Amniotic stem cell (primary cell): ENCODE measurements at places on chromosomes 2 and 18.

DNA sequence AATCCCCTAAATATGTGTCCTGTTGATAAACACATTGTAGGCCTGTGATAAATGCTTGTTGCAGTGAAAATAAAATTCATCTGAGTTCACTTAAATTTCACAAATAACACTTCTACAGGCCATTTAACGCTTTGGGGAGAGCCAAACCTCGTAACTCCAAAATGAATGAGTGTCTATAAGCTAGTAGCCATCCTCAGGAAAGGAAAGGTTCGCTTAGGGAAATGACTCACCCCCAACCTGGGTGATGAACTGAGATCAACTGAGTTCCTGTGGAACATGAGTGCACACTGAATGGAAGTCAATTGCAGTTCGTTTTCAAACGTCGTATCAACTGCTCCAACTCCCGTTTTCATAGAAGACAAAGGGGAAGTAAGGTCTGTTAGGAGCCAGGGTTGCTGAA lies 527.6 kb upstream of the ID2 start:
- no peak for DNase-seq

DNA sequence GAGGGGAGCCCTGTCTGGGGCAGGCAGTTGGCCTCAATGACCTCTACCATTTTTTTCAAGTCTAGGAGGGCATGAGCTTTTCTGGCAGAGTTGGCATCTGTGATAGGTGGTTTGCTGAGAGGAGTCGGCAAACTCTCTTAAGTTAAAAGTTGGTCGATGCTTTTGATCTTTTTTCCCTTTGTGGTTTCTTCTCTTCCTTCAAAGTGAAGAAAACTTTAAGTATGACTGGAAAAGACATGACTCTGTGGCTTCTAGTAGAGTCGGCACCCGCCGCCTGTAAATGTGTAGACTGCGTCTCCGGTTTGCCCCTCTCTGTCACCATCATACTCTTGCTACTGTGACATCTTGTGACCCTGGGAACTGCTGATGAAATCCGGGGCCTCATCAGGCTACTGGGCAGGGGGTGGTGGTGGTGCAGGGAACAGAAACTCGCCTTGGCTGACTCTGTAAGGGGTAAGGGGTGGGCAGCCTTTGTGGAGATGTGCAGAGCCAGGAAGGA lies 21.1 kb downstream of the INPP5D start:
- no peak for DNase-seq

DNA sequence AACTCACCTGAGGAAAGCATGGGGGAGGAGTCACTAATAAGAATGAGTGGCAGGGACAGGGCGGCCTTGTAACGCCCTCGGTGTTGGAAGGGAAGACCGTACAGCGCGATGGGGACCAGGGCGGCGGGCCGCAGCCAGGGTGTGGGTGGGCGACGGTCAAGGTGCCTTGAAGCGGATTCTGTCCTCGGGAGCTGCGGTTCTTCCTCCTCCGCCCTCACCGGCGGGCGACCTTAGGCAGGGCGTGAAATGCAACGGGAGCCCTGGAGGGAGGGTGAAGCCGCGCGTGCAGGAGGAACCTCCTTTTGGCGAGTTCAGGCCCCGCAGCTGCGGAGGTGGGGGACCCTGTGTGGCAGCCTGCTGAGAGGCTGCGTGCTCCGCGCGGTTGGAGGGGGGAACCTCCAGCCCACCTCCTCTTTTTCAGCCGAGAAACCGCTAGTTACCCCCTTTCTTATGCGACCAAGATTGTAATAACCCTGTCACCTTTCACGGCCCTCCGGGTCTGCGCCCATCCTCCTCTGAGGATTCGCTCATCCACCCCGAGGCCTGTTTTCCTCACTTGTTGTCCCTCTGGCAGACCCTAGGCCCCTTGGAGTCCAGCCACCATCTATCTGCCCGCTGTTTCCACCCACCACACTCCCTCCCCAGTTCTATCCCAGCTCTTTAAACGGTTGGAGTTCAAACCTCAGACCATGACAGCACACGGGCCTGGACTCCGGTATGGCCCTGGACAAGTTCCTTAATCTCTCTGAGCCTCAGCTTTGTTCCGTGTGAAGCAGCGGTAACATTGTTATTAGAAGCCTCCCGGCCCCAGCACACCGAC lies 823 bp upstream of the RNU2-63P start:
- no peak for DNase-seq

DNA sequence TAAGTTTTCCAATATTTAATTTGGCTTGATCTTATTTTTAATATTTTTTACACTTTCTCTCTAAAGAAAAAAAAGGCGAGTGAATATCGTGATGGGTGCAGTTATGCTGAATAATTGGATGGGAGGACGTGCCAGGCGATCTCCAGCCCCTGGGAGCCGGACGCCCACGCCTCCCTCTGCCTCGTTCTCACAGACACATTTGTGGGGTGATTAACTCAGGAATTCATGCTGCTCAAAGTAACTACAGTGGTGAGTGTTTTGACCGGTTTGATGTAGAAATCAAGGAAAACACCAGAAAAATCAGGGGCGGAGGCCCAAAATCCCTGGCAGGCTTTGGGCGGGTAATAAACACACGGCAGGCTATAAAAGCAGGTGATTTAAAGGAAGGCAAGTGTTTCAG lies 736.8 kb upstream of the SALL3 start:
- no peak for DNase-seq

DNA sequence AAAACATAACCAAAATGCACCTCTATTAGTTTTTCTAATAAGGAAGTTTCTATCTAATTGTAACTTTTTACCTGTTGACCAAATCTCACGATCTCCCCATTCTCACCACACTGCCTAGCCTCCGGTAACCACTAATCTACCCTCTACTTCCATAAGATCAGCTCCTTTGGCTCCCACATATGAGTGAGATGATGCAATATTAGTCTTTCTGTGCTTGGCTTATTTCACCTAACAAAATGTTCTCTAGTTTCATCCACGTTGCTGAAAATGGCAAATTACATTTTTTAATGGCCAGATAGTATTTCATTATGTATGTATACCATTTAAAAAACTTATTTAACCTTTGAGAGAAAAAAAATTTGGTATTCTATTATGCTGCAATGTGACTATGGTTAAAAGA lies 379.0 kb upstream of the NXPH2 start:
- DNase-seq = no peak

DNA sequence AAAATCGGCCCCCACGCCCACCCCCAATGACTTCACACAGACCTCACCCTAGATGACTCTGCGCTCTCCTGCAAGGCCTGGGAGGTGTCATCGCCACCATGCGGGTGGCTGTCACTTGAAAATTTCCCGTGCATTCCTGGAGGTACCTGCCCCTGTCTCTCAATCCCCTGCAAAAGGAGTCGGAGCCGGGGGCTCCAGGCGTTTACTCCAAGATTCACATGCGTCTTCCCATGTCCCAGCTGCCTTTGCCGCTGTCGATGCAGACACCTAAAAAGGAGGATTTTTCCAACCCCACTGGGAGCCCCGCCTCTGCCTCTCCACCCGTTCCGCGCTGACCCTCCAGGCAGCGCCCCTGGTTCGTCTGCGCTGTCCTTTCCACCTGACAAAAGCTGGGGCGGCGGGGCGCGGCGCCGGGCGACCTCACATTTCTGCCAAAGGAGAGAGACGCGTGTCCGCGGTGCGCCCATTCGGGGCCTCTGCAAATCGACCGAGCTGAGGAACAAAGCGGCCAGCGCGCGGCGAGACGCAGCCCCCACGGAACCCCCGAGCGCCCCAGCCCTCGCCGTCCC lies 667 bp downstream of the REEP1 start:
- DNase-seq = no peak

- DNase-seq = no peak
Measured at GRCh38 chr18:76592981-76593381, 97.9 kb upstream of the ZNF516 start.

- no peak for DNase-seq
Measured at GRCh38 chr2:118940486-118941120, 1.4 kb upstream of the MARCO start.

GRCh38 chr2:6915399-6915798 lies 1.8 kb upstream of the RNF144A start:
- DNase-seq = no peak

- no peak for DNase-seq
Measured at GRCh38 chr2:96239745-96240264, 26.0 kb downstream of the TMEM127 start.

DNA sequence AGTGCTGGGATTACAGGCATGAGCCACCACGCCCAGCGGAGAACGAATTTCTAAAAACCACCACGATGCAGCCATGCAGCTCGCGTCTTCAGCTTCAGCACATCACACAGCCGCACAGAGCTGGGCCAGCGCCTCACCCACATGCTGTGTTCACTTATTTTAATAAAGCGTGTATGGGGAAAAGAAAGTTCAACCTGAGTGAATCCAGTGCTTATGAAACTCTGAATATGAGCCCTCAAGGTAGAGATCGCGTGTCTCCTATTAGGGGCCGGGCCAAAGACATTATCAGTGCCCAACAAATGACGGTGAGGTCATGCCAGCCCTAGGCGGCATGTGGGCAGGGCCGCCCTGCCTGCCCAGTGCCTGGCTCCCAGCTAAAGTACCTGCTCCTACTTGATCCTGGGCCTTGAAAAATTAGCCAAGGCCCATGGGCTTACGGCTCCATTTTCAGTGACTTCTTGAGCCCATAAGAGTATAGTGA lies 44.3 kb downstream of the SPRED2 start:
- DNase-seq = no peak

GRCh38 chr2:60058781-60059180 lies 494.7 kb downstream of the BCL11A start:
- no peak for DNase-seq

GRCh38 chr2:175805442-175806124 lies 196.5 kb downstream of the LNPK start:
- no peak for DNase-seq

DNA sequence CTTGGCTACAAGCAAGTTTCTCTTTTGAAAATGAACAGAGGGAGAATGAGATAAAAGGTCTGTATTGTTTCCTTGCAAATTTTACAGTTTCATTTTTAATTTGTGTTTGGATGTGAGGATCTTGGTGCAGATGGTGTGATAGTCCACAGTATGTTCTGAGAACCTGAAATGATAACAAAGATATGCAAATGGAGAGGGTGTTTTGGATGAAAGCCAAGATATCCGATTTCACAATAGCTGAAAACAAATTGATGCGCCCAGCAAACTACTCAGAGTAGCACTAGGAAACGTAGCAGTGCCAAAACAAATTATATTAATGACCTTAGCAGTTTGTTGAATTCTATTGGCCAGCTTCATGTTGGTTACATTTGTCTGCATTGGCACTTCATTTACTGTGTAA lies 683.5 kb downstream of the TMEM182 start:
- no peak for DNase-seq

GRCh38 chr2:129164220-129164949 lies 815.1 kb upstream of the RAB6C start:
- no peak for DNase-seq

DNA sequence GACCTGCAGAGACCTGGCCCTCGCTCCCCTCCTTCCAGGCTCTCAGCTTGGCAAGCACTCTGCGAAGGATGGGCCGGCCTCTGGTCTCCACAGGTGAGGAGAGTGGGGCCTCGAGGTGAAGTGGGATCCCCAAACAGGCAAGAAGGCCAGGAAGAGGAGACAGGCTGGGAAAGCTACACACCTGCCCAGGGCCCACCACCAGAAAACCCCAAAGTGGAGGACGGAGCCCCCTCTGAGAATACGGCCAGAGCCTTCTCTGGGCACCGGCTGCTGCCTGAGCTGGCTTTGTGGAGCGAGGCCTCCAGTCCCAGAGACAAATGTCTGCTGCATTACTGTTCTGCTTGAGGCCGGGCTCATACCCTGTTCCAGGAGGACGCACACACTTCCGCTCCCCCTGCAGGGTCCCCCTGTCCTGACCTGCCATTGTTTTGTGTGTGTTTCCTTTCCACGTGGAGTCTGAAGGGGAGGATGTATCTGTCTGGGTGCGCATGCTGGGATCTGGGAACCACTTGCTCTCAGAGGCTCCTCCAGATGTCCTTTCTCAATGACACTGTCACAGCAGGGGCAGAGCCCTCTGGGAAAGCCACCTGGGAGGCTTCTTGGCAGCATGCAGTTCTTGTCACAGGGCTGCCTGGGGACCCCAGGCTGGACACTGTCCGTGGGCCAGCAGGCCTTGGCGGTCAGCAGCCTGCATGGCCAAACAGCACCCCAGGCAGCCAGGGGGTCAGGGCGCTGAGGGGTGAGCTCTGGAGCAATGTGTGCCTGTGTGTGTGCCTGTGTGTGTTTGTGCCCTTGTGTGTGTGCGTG lies 20.8 kb downstream of the KCNF1 start:
- DNase-seq = no peak

GRCh38 chr18:25145731-25146511 lies 206.0 kb downstream of the ZNF521 start:
- DNase-seq = no peak

- DNase-seq = no peak
Measured at GRCh38 chr2:227785293-227785692, 28.3 kb upstream of the CCL20 start.

DNA sequence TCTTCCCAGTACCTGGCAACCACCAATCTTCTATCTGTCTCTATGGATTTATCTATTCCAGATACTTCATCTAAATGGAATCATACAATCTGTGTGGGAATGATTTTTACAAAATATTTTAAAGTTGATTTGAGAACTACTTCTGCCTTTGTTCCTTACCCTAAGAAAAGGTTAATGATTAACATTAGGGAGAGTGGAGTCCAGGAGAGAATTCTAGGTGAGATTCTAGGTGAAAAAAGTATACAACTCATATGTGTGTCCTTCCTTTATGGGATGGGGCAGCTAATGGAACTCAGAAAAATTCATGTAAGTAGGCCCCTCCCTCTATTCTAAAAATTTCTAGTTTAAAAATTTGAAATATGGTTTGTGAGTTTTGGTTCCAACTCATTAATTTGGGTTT lies 35.9 kb upstream of the WDSUB1 start:
- no peak for DNase-seq

- no peak for DNase-seq
Measured at GRCh38 chr2:256094-256493, 7.7 kb downstream of the SH3YL1 start.
